ENCODE measurements at places on chromosomes 1 and 21. TPM values are rescaled to one million over a fixed set of nuclear protein-coding genes. Genes with fewer than 3 reads are reported as not detected.

The CD244 gene
- total RNA-seq: 4.5 TPM

The PSEN2 gene
- 26.6 TPM for total RNA-seq

The TAS1R1 gene
- total RNA-seq: 0.27 TPM

The DNAH14 gene
- 14.4 TPM for total RNA-seq

The PRKCZ gene
- total RNA-seq: 97.6 TPM

The SH2D2A gene
- 3.5 TPM for total RNA-seq

The HRNR gene
- total RNA-seq: not detected

DNA sequence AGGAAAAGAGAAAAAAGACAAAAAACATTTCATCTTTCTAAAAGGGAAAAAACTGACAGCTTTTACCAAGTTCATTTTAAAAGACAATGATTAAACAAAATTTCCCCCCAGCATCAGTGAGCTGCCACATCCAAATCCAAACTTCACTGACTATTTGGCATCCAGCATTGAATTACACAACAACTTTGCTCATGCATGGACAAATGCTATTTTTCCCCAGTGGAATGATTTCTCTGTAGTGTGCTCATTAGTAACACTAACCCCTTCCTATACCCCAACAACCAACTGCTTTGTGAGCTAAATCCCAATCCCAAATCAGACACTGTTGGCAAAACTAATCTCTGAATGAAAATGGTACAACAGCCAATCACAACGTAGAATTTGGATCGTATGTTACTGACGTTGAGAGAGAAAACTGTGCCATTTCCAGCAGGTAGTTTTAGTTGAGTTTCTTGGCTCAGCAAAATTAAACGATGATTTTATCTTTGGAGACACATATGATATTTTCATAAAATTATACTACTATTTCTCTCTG, 37.9 kb downstream of the PIK3R3 start:
- no peaks in the 10 kb centered on the region for H3K27me3 ChIP-seq
- no peak for DNase-seq
- no peaks in the 10 kb centered on the region for H3K4me1 ChIP-seq
- no peak overlapping the region for H3K27ac ChIP-seq
- H3K4me3 ChIP-seq: no peak overlapping the region
- no peaks in the 10 kb centered on the region for H3K36me3 ChIP-seq

GRCh38 chr1:59100708-59101374, 196.1 kb upstream of the FGGY start:
- H3K27ac ChIP-seq: no peak overlapping the region
- DNase-seq: no peak
- no peaks in the 10 kb centered on the region for H3K36me3 ChIP-seq
- no peaks in the 10 kb centered on the region for H3K27me3 ChIP-seq

GRCh38 chr1:46549697-46550681, 1.5 kb downstream of the KNCN start:
- H3K4me1 ChIP-seq: no peaks in the 10 kb centered on the region
- H3K27ac ChIP-seq: no peak overlapping the region
- peak; percentile 47 for DNase-seq

- peaks cover 49% of the 10 kb centered on the region for H3K4me1 ChIP-seq
- no peak overlapping the region for H3K27ac ChIP-seq
- H3K36me3 ChIP-seq: no peaks in the 10 kb centered on the region
- DNase-seq: no peak
- H3K27me3 ChIP-seq: no peaks in the 10 kb centered on the region
These were observed 22.3 kb downstream of the NAV1 start for GRCh38 chr1:201561195-201561564.

GRCh38 chr21:41367301-41367944, 5.6 kb downstream of the MX2 start:
- H3K4me3 ChIP-seq: no peak overlapping the region
- no peaks in the 10 kb centered on the region for H3K27me3 ChIP-seq
- peaks cover 23% of the 10 kb centered on the region for H3K4me1 ChIP-seq
- H3K27ac ChIP-seq: no peak overlapping the region
- DNase-seq: no peak

DNA sequence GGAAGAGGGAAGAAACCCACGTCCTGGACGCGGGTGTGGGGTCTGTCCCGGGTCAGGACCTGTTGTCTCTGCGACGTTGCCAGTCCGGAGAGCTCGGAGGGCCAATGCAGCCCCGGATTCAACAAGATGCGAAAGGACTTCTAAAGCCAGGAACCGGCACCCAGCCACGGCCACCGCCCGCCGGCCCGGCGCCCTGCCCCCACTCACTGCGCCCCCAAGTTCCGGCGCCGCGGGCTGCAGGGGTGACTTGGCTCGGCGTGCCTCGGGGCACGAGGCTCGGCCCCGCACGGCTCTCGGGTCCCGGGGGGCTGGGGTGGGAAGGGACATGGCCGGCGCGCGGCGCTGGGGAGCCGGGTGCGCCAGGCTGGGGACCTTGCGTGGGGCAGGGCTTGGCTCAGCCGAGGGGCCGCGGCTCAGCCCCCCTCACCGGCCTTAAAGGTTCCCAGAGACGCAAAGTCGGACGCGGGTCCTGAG, 51.8 kb upstream of the H6PD start:
- peaks cover 16% of the 10 kb centered on the region for H3K27me3 ChIP-seq
- H3K36me3 ChIP-seq: no peaks in the 10 kb centered on the region
- peaks cover 44% of the 10 kb centered on the region for H3K4me1 ChIP-seq
- H3K27ac ChIP-seq: peak overlapping the region; percentile 86

DNA sequence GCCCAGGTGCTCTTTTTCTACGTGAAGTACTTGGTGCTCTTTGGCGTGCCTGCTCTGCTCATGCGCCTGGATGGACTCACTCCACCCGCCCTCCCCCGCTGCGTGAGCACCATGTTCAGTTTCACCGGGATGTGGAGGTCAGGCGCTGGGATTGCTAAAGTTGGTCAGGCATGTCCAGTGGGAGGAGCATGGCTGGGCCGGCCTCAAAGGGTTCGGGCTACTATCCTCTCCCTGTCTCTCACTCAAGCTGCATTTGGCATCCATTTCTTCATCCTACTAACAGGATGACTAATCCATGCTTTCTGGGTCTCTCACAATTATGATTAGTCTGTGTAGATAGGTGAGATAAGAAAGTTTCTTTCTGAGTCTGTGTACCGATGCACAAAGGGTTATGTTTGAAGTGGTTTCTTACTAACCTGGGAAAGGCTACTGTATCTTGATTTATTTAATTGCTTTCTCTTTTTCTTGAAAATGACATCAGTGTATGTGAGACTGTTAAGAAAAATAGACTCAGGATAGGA, 135.9 kb downstream of the HHAT start:
- no peak overlapping the region for H3K27ac ChIP-seq
- no peaks in the 10 kb centered on the region for H3K36me3 ChIP-seq
- H3K4me1 ChIP-seq: no peaks in the 10 kb centered on the region
- DNase-seq: peak; percentile 74
- H3K4me3 ChIP-seq: no peak overlapping the region

DNA sequence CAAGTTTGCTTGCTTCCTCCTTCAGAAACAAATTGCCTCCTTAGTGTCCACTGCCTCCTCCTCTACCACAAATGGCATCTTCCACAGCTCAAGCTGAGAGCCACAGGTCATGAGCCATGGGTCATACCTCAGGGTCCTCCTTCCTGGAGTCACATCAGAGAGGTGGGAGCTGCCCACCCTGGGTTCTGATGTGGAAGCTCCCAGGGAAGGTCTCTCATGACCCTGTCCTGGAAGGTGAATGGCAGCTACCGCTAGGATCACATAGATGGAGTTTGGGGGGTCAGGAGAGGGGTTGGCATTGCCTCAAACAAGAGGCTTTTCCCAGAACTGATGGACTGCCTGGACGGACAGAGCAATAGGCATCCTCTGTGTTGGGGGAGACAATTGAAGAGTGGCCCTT, 321.4 kb downstream of the MATN1 start:
- no peaks in the 10 kb centered on the region for H3K4me1 ChIP-seq
- H3K27me3 ChIP-seq: peaks cover 15% of the 10 kb centered on the region
- no peak for DNase-seq
- H3K27ac ChIP-seq: no peak overlapping the region
- H3K4me3 ChIP-seq: no peak overlapping the region
- no peaks in the 10 kb centered on the region for H3K36me3 ChIP-seq

- H3K4me1 ChIP-seq: no peaks in the 10 kb centered on the region
- H3K4me3 ChIP-seq: no peak overlapping the region
- H3K36me3 ChIP-seq: no peaks in the 10 kb centered on the region
- H3K27me3 ChIP-seq: no peaks in the 10 kb centered on the region
- peak overlapping the region; percentile 13 for H3K27ac ChIP-seq
These were observed 91.2 kb downstream of the KCNK1 start for GRCh38 chr1:233704898-233705723.

DNA sequence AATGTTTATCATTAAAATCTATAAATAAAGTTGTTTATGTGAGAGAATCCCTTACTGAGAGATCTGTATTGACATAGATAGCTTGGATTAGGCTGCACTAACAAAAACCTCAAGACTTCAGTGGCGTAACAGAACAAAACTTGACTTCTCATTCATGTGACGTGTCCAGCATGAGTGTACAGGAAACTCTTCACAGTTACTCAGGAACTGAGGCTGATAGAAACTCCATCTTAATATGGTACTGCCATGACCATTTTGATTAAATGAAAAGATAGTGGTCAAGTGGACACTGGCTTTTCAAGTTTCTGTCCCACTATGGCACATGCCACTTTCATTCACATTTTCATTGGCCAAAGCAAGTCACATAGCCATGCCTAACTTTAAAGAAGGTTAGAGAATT, 3.7 kb downstream of the ST3GAL3 start:
- no peaks in the 10 kb centered on the region for H3K27me3 ChIP-seq
- no peak overlapping the region for H3K27ac ChIP-seq
- no peak for DNase-seq
- H3K4me1 ChIP-seq: peaks cover 16% of the 10 kb centered on the region
- H3K36me3 ChIP-seq: no peaks in the 10 kb centered on the region
- H3K4me3 ChIP-seq: no peak overlapping the region

- H3K4me1 ChIP-seq: no peaks in the 10 kb centered on the region
- H3K27me3 ChIP-seq: peaks cover 6% of the 10 kb centered on the region
- no peak for DNase-seq
- H3K4me3 ChIP-seq: no peak overlapping the region
These were observed 40.9 kb upstream of the LRRN2 start for GRCh38 chr1:204726478-204726877.

- no peaks in the 10 kb centered on the region for H3K27me3 ChIP-seq
- no peak overlapping the region for H3K27ac ChIP-seq
- no peaks in the 10 kb centered on the region for H3K4me1 ChIP-seq
- DNase-seq: no peak
These were observed 15.6 kb downstream of the BACE2 start for GRCh38 chr21:41183575-41183974.

DNA sequence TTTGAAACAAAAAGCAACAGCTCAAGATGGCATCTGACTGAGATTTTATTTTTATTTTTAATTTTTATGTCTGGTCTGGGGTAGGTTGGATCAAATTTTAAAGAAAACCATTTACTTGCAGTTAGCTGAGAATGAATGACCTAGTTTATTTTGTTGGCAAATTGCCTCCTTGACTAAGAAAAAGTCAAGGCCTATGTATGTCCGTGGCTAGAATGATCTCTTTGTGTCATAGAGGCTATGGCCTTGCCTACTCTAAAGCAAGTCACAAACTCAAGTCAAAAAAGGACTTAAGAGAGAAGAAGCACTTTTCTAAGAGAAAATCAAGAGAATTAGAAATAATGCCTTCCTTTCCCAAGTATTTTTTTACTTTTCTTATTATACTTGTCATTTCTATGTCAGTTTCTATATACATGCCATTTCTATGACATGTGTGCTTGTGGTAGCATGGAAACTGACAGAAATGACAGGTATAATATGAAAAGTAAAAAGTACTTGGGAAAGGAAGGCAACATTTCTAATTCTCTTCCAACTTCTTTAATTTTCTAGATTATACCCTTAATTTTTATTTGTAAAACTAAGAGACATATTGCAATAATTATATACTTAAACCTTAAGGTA, 136.7 kb downstream of the CENPF start:
- H3K36me3 ChIP-seq: no peaks in the 10 kb centered on the region
- DNase-seq: no peak
- H3K27me3 ChIP-seq: no peaks in the 10 kb centered on the region

DNA sequence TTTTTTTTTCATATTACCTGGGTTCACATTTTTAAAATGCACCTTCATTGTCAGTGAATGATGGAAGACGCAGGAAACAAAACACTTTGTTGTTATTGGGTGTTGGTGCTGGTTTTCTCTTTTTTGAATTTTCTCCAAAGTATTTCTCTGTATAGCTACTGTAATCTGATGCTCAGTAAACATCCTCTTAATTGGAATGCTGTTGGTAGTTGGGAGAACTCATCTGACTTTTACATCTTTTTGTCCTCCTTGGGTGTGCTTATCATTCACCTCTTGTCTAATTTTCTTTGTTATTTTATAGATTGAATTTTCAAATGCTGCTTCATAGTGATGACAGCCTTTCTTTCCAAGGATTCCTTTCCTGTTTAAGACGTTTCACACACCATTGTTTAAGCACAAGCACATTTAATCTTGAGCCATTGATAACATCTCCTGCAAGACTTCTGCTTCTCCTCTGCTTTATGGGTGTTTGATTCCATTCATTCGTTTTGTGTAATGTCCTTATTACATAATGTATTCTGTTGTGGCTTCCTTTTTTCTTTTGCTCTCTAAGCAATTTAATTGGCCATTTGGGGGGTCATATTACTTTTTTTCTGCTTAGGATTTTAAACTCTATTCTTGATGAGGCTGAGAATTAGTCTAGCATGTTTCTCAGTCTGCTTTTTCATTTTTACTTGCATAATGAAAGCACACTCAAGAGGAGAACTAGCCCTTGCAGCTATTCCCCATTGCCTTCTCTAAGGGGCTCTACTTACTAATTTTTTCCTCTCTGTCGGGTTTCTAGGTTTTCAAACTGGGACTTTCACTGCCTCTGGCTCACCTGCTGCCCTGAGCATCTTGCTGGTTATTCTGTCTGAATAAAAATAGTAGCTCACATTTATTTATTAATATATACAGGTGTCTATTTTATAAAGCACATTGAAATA, 42.0 kb upstream of the CD34 start:
- DNase-seq: no peak
- no peaks in the 10 kb centered on the region for H3K36me3 ChIP-seq
- no peak overlapping the region for H3K27ac ChIP-seq
- no peaks in the 10 kb centered on the region for H3K4me1 ChIP-seq
- no peak overlapping the region for H3K4me3 ChIP-seq

DNA sequence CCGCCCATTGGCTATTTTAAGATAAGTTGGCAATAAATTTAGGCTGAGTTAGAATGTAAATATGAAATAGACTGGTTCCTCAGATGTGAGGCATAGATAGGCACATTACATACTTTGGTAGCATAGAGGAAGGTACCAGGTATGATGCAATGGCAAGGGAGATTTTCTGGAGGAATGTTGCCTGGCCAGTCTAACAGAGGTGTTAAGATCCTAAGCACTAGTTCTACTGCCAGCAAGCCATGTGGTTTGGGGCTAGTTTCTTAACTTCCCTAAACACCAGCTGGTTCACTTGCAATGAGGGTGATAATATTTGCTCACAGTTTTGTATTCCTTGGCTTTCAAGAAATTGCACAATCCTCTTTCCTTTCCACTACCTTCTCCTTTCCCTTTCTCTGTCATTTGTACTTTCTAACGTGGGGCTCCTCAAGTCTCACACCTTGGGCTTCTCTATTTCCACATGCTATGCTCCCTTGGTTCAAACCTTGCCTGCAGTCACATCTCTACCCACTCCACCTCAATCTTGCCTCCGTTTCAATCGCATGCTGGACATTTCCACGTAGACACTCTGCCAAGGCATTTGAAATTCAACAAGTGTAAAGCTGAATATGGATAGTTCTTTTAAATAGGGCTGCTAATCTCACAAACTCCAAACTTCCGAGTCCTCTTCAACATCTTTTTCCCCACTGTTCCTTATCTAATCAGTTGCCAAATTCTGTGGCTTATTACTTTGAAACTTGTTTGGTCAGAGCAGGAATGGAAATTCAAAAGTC, 4.7 kb upstream of the CD55 start:
- H3K27ac ChIP-seq: peak overlapping the region; percentile 65
- no peak for DNase-seq
- no peak overlapping the region for H3K4me3 ChIP-seq
- H3K4me1 ChIP-seq: peaks cover 24% of the 10 kb centered on the region

Measured in lower lobe of right lung (tissue), 2 donors.